ENCODE measurements at places on chromosomes 3 and 15. TPM values are rescaled to one million over a fixed set of nuclear protein-coding genes. Genes with fewer than 3 reads are reported as not detected.

Gene SELENOS
- total RNA-seq, result 46.0 TPM

Gene FEZF2
- total RNA-seq, result not detected

Gene HACD3
- total RNA-seq, result 16.8 TPM

Gene PRKCI
- 20.2 TPM for total RNA-seq

Gene C3orf85
- not detected for total RNA-seq

Gene PRRT3
- 6.9 TPM for total RNA-seq

Gene C3orf80
- total RNA-seq, result not detected

Gene PIGB
- total RNA-seq, result 19.2 TPM

Gene CKMT1B
- not detected for total RNA-seq

Gene CLDN1
- not detected for total RNA-seq

Gene TGFBR2
- total RNA-seq, result 191 TPM

Gene ITPKA
- total RNA-seq, result not detected

Gene SLCO2A1
- not detected for total RNA-seq

Gene THAP10
- not detected for total RNA-seq

Gene SPINT1
- total RNA-seq, result 0.14 TPM

Gene GOLGA8N
- total RNA-seq, result 6.5 TPM

Gene HDC
- total RNA-seq, result not detected

Gene DNAH12
- total RNA-seq, result 0.27 TPM

Gene HCLS1
- total RNA-seq, result 162 TPM

Gene SCN11A
- total RNA-seq, result 0.08 TPM

Gene TGM4
- not detected for total RNA-seq

Measured in CD8-positive, alpha-beta T cell (primary cell).